Kidney glomerular epithelial cell (primary cell): ENCODE measurements at places on chromosomes 2 and 18.

DNA sequence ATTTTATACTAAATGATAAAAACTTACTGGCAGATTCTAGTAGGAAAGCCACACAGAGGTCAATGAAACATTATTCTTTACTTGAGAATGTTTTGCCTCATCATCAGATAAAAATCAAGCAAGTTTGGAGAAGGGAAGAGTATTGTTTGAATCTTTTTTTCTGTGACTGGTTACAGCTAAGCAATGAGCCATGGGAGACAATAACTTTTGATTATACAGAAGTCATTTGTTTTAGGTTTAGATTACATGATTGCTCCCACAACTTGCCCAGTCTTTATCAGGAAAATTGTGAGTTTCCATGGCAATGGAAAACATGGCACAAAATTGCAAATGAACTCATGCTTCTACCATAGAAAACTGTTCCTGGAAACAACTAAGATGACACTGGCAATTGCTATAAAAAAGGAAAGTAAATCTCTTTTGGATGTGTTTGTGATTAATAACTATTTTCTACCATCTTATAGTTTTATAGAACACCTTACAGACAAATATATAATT is 476.8 kb downstream of the MBD2 start:
- DNase-seq, result no peak

GRCh38 chr2:57107353-57107752 is 923.6 kb downstream of the CCDC85A start:
- DNase-seq, result no peak

GRCh38 chr2:172241222-172241621 is 138.5 kb upstream of the DLX2 start:
- no peak for DNase-seq

GRCh38 chr18:26791676-26792075 is 73.8 kb downstream of the AQP4 start:
- DNase-seq, result peak; percentile 4

DNA sequence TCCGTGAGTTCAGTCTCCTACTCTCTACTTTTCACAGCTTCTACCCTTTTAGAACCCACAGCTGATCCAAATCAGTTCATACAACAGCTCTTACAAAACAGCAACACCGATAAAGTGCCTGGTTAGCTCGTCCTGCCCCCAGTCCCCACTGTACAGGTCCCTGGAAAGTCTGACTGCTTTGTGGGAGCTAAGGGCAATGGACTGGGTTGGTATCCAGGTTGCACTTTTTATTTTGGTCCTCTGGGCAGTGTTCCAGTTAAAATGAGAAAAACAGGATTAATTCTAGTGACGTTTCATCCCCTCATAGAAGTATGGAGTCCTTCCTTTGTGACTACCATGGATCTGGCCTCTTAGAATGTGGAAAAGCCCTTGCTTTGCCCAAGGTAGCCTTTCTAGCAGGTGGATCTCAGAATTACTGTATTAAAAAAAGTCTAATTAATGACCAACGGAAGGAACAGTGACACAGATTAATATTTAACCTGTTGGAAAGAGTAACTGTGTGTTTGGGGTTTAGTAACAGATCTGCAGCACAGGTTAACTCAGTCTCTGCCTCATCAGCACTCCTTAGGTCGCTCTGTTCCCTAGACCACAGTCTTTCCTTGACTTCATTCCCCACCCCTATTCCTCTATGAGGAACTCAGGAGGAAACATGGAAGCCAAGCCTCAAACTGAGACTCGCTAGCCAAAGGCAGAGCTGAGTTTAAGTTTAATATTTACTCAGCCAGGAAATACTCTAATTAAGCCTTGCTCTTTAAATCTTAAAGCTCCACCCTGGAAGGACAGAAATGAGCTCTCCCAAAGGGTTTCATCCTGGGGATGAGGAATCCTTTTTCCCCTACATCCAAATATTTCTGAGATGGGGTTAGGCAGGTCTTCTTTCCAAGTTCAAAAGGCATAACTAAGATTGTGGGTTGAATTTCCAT is 52.8 kb upstream of the ITGA6 start:
- peak; percentile 2 for DNase-seq

- no peak for DNase-seq
Observed at GRCh38 chr2:73386342-73386868, 769 bp downstream of the ALMS1 start.

DNA sequence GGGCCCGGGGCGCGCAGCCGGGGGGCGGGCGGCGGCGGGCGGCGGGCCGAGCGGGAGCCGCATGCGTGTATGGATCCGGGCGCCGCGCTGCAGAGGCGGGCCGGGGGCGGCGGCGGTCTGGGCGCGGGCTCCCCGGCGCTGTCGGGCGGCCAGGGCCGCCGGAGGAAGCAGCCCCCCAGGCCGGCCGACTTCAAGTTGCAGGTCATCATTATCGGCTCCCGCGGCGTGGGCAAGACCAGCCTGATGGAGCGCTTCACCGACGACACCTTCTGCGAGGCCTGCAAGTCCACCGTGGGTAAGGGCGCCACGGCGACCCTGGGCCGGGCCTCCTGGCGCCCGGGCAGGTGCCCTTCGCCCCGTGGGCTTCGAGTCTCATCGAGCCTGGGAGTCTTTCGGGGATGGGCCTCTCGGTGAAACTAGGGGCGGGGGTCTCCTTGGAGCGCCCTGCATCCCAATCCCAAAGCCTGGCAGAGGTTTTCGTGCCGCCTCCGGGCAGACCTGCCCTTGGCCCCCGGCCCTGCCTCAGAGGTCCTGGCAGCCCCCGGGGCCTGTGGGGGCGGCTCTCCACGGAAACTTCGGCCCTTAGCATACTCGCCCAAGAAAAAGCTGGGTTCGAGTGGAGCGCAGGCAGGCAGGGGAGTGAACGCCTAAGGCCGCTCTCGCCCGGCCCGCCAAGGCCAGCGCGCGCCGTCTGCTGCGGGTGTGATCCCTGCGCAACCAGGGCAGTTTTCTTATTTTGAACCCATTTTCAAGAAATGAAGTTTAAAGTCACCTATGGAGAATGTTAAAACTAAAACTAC is 622 bp downstream of the RAB12 start:
- DNase-seq, result no peak

DNA sequence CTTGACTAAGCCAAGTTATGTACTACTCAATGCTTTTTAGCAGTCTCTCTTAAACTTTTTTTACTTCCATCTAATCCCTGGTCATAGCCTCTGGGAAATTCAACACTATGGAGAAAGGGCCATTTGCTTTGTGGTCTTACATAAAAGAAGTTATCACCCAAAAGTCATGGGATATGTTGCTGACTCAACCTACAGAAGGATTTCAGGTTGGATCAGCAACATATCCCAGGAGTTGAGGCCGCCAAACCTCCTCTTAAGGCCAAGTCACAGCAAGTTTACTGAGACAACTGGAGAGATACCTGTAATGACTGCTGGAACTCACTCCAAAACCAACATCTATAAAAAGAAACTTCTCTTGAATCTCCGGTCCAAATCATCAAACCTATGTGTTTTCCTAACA is 141.1 kb downstream of the IRS1 start:
- DNase-seq, result no peak

- DNase-seq, result no peak
Observed at GRCh38 chr2:54435325-54436226, 20.6 kb upstream of the SPTBN1 start.

DNA sequence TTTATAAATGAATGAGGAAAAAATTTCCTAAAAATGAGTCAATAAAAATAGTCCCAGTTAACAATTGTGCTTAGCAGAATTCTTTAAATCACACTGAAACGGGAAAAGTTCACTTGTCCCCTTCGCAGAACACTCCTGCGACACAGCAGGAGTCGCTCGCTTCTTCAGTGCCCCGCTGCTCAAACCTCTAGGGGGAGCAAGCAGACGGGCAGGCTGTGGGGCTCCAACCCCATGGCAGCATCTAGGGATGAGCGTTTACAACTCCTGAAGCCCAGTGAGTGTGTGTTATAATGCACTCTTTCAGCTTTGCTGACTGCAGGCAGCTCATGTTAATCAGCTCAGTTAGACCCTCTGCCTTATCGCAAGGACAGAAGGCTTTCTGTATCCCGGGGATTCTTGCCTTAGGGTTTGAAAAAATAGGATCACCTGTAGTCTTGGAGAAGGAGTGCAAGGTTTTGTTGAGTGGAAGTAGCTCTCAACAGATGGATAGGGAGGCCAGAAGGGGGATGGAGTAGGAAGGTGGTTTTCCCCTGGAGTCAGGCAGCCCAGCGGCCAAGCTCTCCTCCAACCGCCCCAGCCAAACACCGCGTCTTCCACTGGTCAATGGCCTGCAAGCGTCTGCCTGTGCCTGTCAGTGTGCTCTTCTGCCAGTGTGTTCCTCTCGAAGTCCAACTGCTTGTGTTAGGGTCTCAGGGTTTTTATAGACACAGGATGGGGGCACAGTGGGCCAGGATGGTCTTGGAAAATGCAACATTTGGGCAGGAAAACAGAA is 1977.7 kb upstream of the LRRTM1 start:
- no peak for DNase-seq

DNA sequence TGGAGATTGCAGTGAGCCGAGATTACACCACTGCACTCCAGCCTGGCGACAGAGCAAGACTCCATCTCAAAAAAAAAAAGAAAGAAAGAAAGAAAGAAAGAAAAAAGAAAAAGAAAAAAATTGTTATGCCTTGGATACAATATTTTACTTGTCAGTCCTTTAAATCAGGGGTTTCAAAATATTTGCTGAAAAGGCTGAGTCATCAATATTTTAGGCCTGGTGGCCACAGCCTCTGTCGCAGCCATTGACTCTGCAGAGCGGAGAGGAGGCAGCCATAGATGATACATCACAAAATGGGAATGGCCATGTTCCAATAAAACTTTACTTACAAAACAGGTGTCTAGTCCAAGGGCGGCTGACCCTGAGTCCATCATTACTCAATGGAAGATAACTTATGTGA is 314.8 kb upstream of the SALL3 start:
- DNase-seq, result no peak

DNA sequence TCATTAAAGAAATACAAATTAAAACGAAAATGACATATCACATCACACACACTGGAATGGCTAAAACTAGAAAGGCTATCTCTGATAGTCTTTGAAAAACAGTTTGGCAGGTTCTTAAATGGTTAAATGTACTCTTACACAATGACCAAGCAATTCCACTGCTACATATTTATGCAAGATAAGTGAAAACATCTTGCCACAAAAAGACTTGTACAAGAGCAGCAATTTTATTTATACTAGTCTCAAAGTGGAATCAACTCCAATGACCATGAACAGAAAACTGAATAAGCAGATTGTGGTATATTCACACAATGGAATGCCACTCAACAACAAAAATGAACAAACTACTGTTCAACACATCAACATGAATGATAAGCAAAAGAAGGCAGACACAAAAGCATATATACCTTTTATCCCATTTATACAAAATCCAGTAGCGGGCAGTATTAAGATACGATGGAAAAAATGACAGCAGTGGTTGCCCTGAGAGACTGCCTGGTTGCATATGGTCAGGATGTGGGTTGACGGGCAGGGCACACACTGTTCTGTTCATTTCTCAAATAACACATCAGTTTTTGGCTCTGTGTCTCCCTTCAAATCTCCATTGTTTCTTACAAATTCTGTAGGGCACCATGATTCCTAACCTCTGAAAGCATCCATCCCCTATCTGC is 25.4 kb downstream of the SP100 start:
- DNase-seq, result no peak

DNA sequence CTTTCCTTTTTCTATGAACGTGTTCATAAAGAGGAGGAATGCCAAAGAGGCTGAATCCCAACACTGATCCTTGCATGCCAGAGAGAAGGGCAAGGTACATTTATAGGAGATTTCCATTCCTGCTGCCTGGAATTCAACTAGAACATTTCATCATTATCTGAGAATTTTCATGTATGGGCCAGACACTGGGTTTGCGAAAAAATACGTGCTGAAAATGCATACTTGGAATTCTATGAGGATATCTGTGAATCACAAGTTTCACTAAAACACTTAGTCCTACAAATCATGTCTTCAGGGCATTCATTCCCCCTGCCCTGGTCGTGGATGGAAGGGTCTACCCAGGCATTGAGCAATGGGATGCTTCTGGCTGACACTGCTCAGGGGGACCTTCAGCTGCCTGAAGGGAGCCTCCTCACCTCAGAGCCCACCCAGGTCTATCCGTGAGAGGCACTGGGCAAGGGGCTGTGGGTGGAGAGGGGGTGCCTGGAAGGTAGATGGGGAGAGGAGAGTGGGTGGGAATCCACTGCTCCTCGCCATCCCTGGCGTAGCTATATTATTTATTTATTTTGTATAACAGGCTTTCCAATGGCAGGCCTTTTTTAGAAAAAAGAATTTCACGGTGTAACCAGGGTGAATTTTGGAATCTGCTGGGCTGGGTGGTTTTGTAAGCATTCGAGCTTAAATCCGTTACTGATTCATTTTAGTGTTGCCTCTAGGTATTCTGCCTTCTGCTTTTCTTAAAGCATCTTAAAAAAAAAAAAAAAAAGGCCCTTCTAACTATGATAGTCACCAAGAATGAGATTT is 560.6 kb upstream of the ID2 start:
- DNase-seq, result peak; percentile 34

- no peak for DNase-seq
Observed at GRCh38 chr2:145038041-145038525, 518.2 kb upstream of the ZEB2 start.

DNA sequence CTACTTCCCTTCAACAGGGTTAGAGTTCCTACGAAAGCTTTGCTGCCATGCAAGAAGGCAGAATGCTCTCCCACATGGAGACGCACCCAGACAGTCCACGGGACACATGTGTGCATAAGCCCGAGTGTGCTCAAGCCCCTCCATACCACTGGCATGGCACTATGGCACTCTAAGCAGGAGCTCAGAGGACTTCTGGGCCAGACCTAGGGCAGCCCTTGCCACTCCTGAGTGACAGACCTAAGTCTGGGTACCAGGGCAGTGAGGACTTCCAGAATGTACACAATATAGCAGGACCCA is 11.4 kb upstream of the ARID5A start:
- DNase-seq, result no peak
